ENCODE measurements at places on chromosomes 4 and X. TPM values are rescaled to one million over a fixed set of nuclear protein-coding genes. Genes with fewer than 3 reads are reported as not detected.

DNA sequence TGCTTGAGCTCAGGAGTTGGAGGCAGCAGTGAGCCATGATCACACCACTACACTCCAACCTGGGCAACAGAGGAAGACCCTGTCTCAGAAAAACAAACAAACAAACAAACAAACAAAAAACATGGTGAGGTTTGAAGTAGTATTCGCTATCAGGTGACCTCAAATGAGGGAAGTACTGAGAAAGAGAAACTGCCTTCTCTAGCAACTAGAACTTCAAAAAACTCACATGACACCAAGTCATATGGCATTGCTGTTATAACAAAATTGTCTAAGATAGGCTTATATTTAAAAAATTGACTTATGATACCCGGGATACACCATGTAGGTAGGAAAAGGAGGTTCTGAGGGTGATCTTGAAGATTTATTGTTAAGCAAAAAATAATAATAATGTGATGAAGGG, 10.3 kb downstream of the MPP1 start:
- no peaks in the 10 kb centered on the region for H3K27me3 ChIP-seq
- H3K4me1 ChIP-seq, result no peaks in the 10 kb centered on the region
- no peak overlapping the region for H3K27ac ChIP-seq
- DNase-seq, result no peak

- H3K4me3 ChIP-seq, result no peak overlapping the region
- H3K4me1 ChIP-seq, result peaks cover 10% of the 10 kb centered on the region
- no peaks in the 10 kb centered on the region for H3K27me3 ChIP-seq
- no peak for DNase-seq
- no peak overlapping the region for H3K27ac ChIP-seq
- peaks cover 3% of the 10 kb centered on the region for H3K36me3 ChIP-seq
Observed at GRCh38 chr4:152448854-152449253, 87.0 kb downstream of the FBXW7 start.

- H3K27ac ChIP-seq, result no peak overlapping the region
- no peak overlapping the region for H3K4me3 ChIP-seq
- H3K27me3 ChIP-seq, result no peaks in the 10 kb centered on the region
- H3K36me3 ChIP-seq, result no peaks in the 10 kb centered on the region
- DNase-seq, result no peak
Observed at GRCh38 chr4:114025176-114025777, 45.8 kb upstream of the ARSJ start.

- no peaks in the 10 kb centered on the region for H3K27me3 ChIP-seq
- H3K27ac ChIP-seq, result no peak overlapping the region
- H3K4me1 ChIP-seq, result no peaks in the 10 kb centered on the region
- no peaks in the 10 kb centered on the region for H3K36me3 ChIP-seq
Observed at GRCh38 chrX:21926527-21927278, 13.8 kb upstream of the SMS start.

GRCh38 chr4:2417226-2417764, 1.1 kb downstream of the ZFYVE28 start:
- peak overlapping the region; percentile 49 for H3K27ac ChIP-seq
- peak overlapping the region; percentile 71 for H3K4me3 ChIP-seq
- no peaks in the 10 kb centered on the region for H3K36me3 ChIP-seq
- no peak for DNase-seq
- peaks cover 8% of the 10 kb centered on the region for H3K27me3 ChIP-seq

SSX4 gene
- polyA plus RNA-seq, result not detected

GRCh38 chr4:76420762-76421581, at the start of gene CCDC158:
CCDC158 (minus strand) TSS chr4:76421141; CDS start chr4:76403207, 17,934 bp downstream.
- H3K27ac ChIP-seq, result no peak within 1 kb of the TSS
- H3K4me3 ChIP-seq, result no peak within 1 kb of the TSS
- H3K27me3 ChIP-seq, result no peaks in the 10 kb centered on the region
- H3K4me1 ChIP-seq, result no peaks in the 10 kb centered on the region
- H3K36me3 ChIP-seq, result no peaks in the 10 kb centered on the region
- DNase-seq, result no peak

All from CD4-positive, CD25-positive, alpha-beta regulatory T cell (primary cell).